Renal cortex interstitium (tissue), 15 donors: ENCODE measurements at places on chromosomes 3 and 15. TPM values are rescaled to one million over a fixed set of nuclear protein-coding genes. Genes with fewer than 3 reads are reported as not detected.

PLA2G4D gene
- 0.03 TPM for polyA plus RNA-seq

- DNase-seq, result no peak
Measured at GRCh38 chr3:14425581-14426304, 23.3 kb downstream of the SLC6A6 start.

DNA sequence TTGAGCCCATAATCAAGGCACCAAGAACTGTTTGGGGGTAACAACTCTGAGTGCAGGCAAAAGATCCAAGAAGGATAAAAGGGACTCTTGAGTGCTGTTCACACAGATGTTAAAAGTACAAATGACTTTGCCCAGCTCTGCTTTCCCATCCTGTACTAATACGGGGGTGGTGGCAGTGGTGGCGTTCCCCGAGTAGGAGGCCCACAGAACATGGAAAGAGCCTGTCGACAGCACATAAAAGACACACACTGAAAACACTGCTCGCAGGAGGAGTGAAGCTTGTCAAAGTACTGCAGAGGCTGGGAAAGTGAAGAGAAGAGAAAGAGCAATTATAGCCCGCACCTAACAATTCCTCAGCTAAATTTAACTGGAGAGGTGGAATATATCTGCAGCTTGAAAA, 40.9 kb downstream of the HACD2 start:
- no peak for DNase-seq

GRCh38 chr15:80694611-80695098, 455 bp upstream of the ABHD17C start:
- DNase-seq, result peak; percentile 26

DNA sequence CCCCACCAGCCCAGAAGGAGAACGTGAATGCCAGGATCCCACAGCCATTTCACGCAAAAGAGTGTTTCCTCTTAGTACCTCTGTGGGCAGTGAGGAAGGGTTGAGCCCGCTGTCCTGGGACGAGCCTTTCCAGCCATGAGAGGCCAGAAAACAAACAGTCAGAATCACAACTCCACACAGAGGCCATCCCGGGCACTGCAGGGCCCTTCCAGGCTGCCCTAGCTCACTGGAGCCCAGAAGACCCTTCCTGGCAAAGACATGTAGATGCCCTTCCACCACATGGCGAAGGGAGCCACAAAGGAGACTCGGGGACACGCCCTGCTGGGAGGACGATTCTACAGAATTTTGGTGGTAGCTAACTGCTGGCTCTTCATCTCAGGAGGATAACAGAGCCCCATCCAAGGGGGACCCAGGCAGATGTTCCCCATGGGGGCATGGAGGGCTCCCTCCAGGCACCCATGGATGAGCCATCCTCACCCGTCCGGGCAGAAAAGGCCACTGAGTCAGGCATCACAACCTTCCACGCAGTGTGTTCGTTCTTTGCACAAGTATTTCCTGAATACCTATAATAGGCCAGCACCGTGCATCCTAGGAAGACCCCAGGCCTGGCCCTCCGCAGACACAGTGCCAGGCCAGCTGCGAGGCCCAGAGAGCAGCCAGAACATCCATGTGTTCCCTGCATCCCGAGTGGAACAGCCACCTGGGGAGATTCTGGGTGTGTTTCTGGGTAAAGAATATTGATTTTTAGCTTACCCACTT, 47.2 kb downstream of the SLC12A8 start:
- DNase-seq, result no peak

TICRR gene
- polyA plus RNA-seq, result 10.6 TPM

DNA sequence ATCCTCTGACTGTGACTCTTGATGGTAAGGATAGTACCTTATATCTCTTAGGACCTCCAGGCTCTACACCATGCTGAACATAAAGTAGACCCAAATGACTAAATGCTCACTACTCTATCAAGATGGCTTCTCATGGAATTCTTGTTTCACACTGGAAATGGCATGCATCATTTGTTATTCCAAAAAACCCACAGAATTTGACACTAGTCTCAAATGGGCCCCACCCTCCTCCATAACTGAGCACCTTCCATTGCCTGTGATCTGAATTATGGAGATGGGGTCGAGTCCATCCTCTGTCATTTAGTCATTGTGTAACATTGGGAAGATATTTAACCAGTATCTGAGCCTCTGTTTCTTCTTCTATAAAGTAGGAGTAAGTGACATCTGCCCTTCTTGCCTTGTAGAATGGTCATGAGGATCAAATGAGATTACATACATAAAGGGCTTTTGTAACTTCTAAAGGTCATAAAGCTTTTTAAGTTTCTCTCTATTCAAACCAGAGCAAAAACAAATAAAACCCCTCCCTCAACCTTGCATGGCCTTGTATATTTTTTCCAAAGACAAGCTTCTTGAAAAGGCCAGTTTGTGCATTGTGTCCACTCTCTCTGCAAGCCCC, 57.0 kb upstream of the PTX3 start:
- DNase-seq, result no peak

GRCh38 chr3:11391174-11391879, 119.1 kb downstream of the ATG7 start:
- no peak for DNase-seq

GRCh38 chr3:148990236-148990635, 1.1 kb upstream of the GYG1 start:
- no peak for DNase-seq

DNA sequence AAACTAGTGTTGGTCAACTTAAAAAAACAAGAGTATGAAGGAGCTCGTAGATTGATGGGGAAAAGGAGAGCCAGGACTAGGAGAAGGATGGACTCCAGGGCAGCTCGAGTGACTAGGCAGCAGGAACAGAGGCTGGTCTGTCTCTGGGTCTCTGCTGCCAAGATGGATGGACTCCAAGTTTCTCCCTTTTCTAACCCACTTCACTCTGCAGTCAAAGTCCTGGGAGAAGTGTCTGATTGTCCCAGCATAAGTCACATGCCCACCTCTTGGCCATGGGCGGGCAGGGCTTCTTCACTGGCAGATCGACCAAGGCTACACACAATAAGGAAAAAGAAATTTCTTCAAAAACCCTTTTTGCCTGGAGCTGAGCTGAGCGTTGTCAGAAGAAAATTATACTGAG, 9.2 kb upstream of the EPB42 start:
- DNase-seq, result no peak

CD80 gene
- 0.27 TPM for polyA plus RNA-seq

- DNase-seq, result no peak
Measured at GRCh38 chr3:84292128-84292527, 666.7 kb upstream of the CADM2 start.

GRCh38 chr3:134018406-134018805, 11.3 kb downstream of the SLCO2A1 start:
- no peak for DNase-seq

GCSAM gene
- polyA plus RNA-seq, result 3.1 TPM

DNA sequence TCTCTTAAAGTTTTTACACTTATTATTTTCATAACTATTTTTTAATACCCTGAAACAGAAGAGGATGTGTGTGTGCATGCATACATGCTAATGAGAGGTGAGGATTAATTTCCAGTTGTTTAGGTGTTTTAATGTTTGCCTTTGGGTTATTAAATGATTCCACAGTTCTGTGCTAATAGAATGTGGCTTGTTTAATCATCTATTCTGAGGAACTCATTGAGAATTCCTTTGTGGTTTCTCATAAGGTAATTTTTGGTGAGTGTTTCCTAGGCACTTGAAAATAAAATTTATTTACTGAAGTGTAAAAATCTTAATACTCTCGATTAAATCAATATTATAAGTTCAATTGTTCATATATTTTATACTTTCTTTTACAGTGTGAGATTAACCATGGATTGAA, 38.0 kb downstream of the STAC start:
- DNase-seq, result no peak

- no peak for DNase-seq
Measured at GRCh38 chr3:46283881-46284450, 41.7 kb downstream of the CCR3 start.

PLSCR2 gene
- 1.7 TPM for polyA plus RNA-seq

SNX33 gene
- 21.8 TPM for polyA plus RNA-seq

ITIH1 gene
- 0.28 TPM for polyA plus RNA-seq

- DNase-seq, result peak; percentile 42
Measured at GRCh38 chr15:64905119-64905831, 6.4 kb upstream of the ANKDD1A start.

EOMES gene
- 0.05 TPM for polyA plus RNA-seq

DNA sequence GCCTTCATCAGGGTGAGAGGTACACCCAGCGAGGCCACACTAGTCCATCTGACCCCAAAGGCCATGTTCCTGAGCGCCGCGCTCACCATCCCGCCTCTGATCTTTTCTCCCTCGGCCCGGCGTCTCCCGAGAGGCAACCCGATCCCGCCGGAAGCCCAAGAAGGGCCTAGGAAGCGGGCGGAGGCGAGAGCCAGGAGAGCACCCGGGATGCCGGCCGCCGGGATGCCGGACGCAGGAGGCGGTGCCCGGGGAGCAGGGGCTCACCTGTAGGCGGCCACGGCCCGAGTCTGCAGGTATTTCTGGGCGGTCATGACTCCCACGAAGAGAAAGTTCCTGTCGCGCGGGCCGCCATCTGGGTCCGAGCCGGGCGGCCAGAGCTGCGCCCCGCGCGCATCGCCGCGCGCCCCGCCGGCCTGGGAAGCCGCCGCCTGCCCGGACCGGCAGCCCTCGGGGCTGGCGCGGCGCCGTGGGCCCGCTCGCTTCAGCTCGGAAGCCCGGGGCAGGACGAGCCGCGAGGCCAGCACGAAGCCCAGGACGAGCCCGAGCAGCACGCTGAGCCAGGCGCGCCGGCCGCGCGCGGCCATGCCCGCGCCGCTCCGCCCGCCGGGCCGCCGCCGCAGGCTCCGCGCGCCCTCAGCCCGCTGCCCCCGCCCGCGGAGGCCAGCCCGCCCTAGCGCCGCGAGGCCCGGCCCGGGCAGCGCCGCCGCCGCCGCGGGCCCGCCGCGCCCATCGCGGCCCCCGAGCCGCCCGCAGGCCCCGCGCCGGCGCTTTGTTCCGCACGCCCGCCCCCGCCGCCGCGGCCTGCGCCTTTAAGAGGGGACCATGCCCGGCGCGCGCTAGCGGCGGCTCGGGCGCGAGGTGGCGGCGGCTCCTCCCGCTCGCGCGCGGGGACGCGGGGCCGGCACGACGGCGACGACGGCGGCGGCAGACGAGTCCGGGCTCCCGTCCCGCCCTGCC, 697 bp downstream of the CHSY1 start:
- DNase-seq, result no peak

- no peak for DNase-seq
Measured at GRCh38 chr3:188890572-188891270, 281.1 kb upstream of the TPRG1 start.

- DNase-seq, result no peak
Measured at GRCh38 chr3:56137415-56137814, 330.9 kb downstream of the ERC2 start.

DNA sequence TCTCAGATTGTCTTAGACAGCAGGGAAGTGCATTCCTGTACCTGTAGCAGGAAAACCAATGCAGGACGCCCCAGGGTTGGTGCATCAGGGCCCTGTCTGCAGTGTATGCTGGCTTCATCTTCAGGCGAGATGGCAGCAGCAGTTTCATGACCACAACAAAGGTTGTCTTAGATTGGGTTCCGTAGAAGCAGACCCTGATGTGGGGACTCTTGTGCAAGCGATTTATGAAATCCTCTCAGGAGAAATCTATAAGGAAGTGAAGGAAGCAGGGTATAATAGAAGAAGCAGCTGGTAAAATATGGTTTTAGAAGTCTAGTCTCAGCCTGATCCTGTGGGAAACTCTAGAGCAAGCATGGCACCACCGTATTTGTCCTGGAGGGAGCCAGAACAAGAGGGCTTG, 25.0 kb downstream of the DNAH1 start:
- DNase-seq, result no peak

DNA sequence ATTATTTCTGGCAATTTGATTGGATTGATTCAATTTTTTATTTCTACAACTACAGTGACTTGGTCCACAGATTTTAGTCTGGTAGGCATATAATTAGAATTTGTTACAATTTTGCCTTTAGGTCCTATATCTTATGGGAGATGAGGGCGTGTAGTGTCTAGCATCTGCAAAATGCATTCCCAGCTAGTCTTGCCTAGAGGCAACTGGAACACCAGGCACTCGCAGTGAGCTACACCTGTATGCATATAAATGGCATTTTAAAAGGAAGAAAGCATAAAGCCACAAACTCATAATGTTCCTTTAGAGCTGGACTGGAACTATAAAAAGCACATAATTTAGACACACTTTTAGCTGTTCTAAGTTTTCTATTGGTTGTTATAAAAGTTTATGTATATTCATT, 17.9 kb upstream of the SPPL2A start:
- DNase-seq, result no peak

PCLAF gene
- polyA plus RNA-seq, result 40.8 TPM

ANKRD34C gene
- polyA plus RNA-seq, result 0.05 TPM

DNA sequence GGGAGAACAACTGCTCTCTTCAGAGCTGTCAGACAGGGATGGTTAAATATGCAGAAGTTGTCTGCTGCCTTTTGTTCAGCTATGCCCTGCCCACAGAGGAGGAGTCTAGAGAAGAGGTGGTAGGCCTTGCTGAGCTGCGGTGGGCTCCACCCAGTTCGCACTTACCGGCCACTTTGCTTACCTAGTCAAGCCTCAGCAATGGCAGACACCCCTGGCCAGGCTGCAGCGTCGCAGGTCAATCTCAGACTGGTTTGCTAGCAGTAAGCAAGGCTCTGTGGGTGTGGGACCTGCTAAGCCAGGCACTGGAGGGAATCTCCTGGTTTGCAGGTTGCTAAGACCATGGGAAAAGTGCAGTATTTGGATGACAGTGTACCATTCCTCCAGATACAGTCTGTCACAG, 12.3 kb upstream of the TMEM45A start:
- no peak for DNase-seq

GRCh38 chr3:171699601-171700000, 110.7 kb downstream of the PLD1 start:
- DNase-seq, result no peak

- DNase-seq, result no peak
Measured at GRCh38 chr15:40982855-40983254, 29.6 kb downstream of the CHAC1 start.
